Vagina (tissue), 2 donors: ENCODE measurements at places on chromosomes 7 and 10. TPM values are rescaled to one million over a fixed set of nuclear protein-coding genes. Genes with fewer than 3 reads are reported as not detected.

The ADAM22 gene
- 6.1 TPM for total RNA-seq

The HABP2 gene
- total RNA-seq: not detected

The LIMK1 gene
- 28.2 TPM for total RNA-seq

The AQP1 gene
- total RNA-seq: 243 TPM

The PRLHR gene
- 23.1 TPM for total RNA-seq

The PLA2G12B gene
- not detected for total RNA-seq

The OR13A1 gene
- not detected for total RNA-seq

The ADAP1 gene
- total RNA-seq: 4.2 TPM

The SPDYE5 gene
- total RNA-seq: not detected

The LRMDA gene
- total RNA-seq: 22.6 TPM

The LHPP gene
- 20.1 TPM for total RNA-seq

The PDGFA gene
- 31.2 TPM for total RNA-seq

The TIMM23 gene
- total RNA-seq: 47.6 TPM

The PLEKHS1 gene
- not detected for total RNA-seq

The SPDYE2B gene
- total RNA-seq: not detected

The PRF1 gene
- total RNA-seq: 20.9 TPM

The RSPH10B2 gene
- 5.2 TPM for total RNA-seq

The LRRD1 gene
- total RNA-seq: 0.49 TPM

The HECW1 gene
- total RNA-seq: 2.5 TPM

The GPER1 gene
- total RNA-seq: 8.3 TPM

GRCh38 chr7:151113344-151114150 is 27.3 kb downstream of the AGAP3 start:
- H3K4me1 ChIP-seq: peaks cover 57% of the 10 kb centered on the region
- H3K36me3 ChIP-seq: no peaks in the 10 kb centered on the region
- DNase-seq: no peak
- H3K4me3 ChIP-seq: peak overlapping the region; percentile 24
- H3K27ac ChIP-seq: no peak overlapping the region

- H3K27ac ChIP-seq: no peak overlapping the region
- no peaks in the 10 kb centered on the region for H3K4me1 ChIP-seq
- H3K4me3 ChIP-seq: no peak overlapping the region
- no peaks in the 10 kb centered on the region for H3K36me3 ChIP-seq
- no peak for DNase-seq
These were observed 100.1 kb upstream of the FGFR2 start for GRCh38 chr10:121698336-121698735.

- DNase-seq: no peak
- H3K4me3 ChIP-seq: no peak overlapping the region
- no peak overlapping the region for H3K27ac ChIP-seq
- no peaks in the 10 kb centered on the region for H3K4me1 ChIP-seq
- no peaks in the 10 kb centered on the region for H3K36me3 ChIP-seq
These were observed 228.9 kb upstream of the TCF7L2 start for GRCh38 chr10:112721080-112721698.

DNA sequence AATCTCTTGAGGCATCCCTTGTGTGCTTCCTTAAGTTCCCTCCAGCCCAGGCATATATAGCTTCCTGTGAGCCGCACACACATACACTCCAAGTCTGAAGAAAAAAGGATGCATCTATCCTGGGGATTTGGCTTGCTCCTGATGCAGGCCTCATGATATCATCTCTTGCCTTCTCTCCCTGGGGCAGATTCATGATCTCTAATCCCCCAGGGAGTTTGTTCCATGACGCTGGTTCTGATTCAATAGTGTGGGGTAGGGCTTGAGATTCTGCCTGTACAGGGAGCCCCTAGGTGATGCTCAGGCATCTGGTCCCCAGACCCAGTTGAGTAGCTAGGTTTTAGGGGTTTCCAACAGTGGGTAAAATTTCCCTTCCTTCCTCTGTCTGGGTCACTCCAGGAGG is 1.5 kb downstream of the PON1 start:
- no peaks in the 10 kb centered on the region for H3K36me3 ChIP-seq
- no peaks in the 10 kb centered on the region for H3K4me1 ChIP-seq
- H3K27me3 ChIP-seq: no peaks in the 10 kb centered on the region
- no peak for DNase-seq

DNA sequence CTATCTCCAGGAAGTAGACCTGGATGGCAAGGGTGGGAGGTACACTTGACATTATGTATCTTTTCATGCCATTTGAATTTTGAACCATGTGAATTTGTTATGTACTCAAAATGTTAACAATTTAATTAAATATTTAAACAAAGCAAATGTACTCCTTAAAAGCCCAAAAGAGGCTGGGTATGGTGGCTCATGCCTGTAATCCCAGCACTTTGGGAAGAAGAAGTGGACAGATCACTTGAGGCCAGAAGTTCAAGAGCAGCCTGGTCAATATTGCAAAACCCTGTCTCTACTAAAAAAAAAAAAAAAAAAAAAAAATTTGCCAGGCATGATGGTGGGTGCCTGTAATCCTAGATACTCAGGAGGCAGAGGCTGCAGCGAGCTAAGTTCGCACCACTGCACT is 136.9 kb upstream of the ASAH2 start:
- no peak overlapping the region for H3K4me3 ChIP-seq
- no peaks in the 10 kb centered on the region for H3K36me3 ChIP-seq
- peaks cover 33% of the 10 kb centered on the region for H3K4me1 ChIP-seq
- no peaks in the 10 kb centered on the region for H3K27me3 ChIP-seq
- no peak overlapping the region for H3K27ac ChIP-seq

- no peaks in the 10 kb centered on the region for H3K4me1 ChIP-seq
- no peak overlapping the region for H3K4me3 ChIP-seq
- no peak for DNase-seq
- H3K36me3 ChIP-seq: no peaks in the 10 kb centered on the region
- no peaks in the 10 kb centered on the region for H3K27me3 ChIP-seq
- no peak overlapping the region for H3K27ac ChIP-seq
These were observed 29.8 kb upstream of the SP8 start for GRCh38 chr7:20816372-20816959.

- no peaks in the 10 kb centered on the region for H3K36me3 ChIP-seq
- no peak overlapping the region for H3K27ac ChIP-seq
- H3K4me1 ChIP-seq: no peaks in the 10 kb centered on the region
- H3K4me3 ChIP-seq: no peak overlapping the region
- no peak for DNase-seq
These were observed 58.8 kb upstream of the ADCY1 start for GRCh38 chr7:45515346-45515745.

DNA sequence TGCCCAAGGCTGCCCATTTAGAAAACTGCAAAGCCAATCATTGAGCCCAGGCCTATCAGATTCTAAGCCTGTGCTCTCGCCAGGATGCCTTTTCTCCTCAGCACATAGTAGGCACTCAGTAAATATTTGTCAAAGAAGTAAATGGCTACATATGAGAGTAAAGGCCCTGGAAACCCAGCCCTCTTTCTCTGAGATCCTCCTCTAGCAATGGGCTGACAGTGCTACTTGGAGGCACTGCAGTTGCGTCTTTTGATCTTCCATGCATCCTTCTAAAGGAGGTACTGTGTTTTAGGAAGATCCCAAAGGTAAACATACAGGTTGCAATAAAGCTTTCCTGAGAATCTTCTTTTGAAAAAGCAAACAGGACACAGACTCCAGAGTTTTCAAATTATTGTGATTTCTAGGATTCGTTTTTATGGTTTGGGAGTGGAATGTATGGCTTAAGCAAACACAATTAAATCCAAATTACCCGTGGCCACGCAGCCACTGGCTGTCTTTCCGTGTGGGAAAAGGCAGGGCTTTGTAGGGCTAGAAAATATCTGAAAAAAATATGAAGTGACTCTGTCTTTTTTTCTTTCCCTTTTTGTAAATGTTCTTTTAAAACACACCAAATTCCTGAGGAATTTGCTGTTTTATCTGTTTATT is 151.3 kb upstream of the BMPER start:
- H3K27ac ChIP-seq: no peak overlapping the region
- no peak for DNase-seq
- H3K36me3 ChIP-seq: no peaks in the 10 kb centered on the region
- no peaks in the 10 kb centered on the region for H3K27me3 ChIP-seq
- H3K4me3 ChIP-seq: no peak overlapping the region
- peaks cover 6% of the 10 kb centered on the region for H3K4me1 ChIP-seq

- H3K36me3 ChIP-seq: no peaks in the 10 kb centered on the region
- no peak overlapping the region for H3K4me3 ChIP-seq
- peaks cover 12% of the 10 kb centered on the region for H3K4me1 ChIP-seq
- no peak overlapping the region for H3K27ac ChIP-seq
- no peaks in the 10 kb centered on the region for H3K27me3 ChIP-seq
- DNase-seq: no peak
These were observed 183.3 kb downstream of the JCAD start for GRCh38 chr10:29876008-29876555.

GRCh38 chr10:91711885-91712680 is 79.2 kb upstream of the PPP1R3C start:
- no peaks in the 10 kb centered on the region for H3K4me1 ChIP-seq
- no peak overlapping the region for H3K27ac ChIP-seq
- DNase-seq: no peak

DNA sequence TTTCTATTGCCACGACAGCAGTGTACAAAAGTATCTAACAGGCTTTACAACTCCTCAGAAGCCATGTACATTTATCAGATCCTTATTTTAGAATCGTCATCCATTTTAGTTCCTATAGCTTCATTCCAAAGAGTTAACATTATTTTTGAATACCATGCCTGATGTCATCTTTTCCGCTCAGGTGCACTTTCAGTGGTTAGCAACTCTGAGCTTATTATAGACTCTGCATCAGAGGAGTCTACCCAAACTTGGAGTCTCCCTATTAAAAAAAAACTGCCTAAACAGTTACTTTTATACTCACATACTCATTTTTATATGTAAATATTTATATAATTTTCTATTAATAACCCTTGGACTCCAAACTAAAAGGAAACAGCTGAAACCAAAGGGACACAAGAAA is 31.6 kb upstream of the PRSS37 start:
- H3K27me3 ChIP-seq: no peaks in the 10 kb centered on the region
- H3K27ac ChIP-seq: no peak overlapping the region
- H3K4me3 ChIP-seq: no peak overlapping the region
- H3K36me3 ChIP-seq: no peaks in the 10 kb centered on the region
- no peaks in the 10 kb centered on the region for H3K4me1 ChIP-seq

- peaks cover 50% of the 10 kb centered on the region for H3K4me1 ChIP-seq
- peak; percentile 86 for DNase-seq
- no peaks in the 10 kb centered on the region for H3K27me3 ChIP-seq
These were observed 22.4 kb downstream of the PDLIM1 start for GRCh38 chr10:95268438-95268837.

GRCh38 chr10:62694537-62695126 is 109.9 kb upstream of the ADO start:
- H3K27ac ChIP-seq: no peak overlapping the region
- no peaks in the 10 kb centered on the region for H3K27me3 ChIP-seq
- no peak overlapping the region for H3K4me3 ChIP-seq
- DNase-seq: no peak

GRCh38 chr10:72108830-72109635 is 20.7 kb upstream of the SPOCK2 start:
- H3K27ac ChIP-seq: no peak overlapping the region
- no peak for DNase-seq
- peaks cover 12% of the 10 kb centered on the region for H3K4me1 ChIP-seq
- H3K4me3 ChIP-seq: no peak overlapping the region

DNA sequence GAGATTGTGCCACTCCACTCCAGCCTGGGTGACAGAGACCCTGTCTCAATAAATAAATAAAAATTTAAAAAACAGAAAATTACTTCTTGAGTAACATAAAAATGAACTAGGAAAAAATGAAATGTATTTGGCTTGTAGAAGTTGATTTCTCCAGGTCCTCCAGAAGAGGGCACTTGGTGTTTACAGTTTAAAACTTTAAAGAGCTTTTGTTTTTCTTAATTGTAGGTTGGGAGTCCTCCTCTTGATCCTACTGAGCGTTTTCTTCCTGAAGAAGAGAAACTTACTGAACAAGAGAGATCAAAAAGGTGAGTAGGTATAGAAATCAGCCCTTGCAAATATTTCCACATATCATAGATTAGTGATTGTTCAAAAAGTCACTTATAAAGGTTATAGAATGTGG is 16.2 kb downstream of the KIFBP start:
- no peaks in the 10 kb centered on the region for H3K4me1 ChIP-seq
- DNase-seq: no peak
- H3K36me3 ChIP-seq: peaks cover 34% of the 10 kb centered on the region
- no peaks in the 10 kb centered on the region for H3K27me3 ChIP-seq
- no peak overlapping the region for H3K27ac ChIP-seq

- no peaks in the 10 kb centered on the region for H3K4me1 ChIP-seq
- H3K27me3 ChIP-seq: no peaks in the 10 kb centered on the region
- no peak overlapping the region for H3K27ac ChIP-seq
- no peak overlapping the region for H3K4me3 ChIP-seq
These were observed 386.8 kb upstream of the POT1 start for GRCh38 chr7:125316466-125316865.

- H3K4me3 ChIP-seq: peak within 1 kb of the TSS; percentile 36
- H3K4me1 ChIP-seq: no peaks in the 10 kb centered on the region
- H3K27me3 ChIP-seq: no peaks in the 10 kb centered on the region
- no peak within 1 kb of the TSS for H3K27ac ChIP-seq
These were observed at the start of gene SEMA3A for GRCh38 chr7:84194484-84195271. SEMA3A (minus strand) TSS chr7:84194789; CDS start chr7:84194586, 203 bp downstream.

- no peak overlapping the region for H3K27ac ChIP-seq
- H3K27me3 ChIP-seq: no peaks in the 10 kb centered on the region
- H3K4me1 ChIP-seq: peaks cover 18% of the 10 kb centered on the region
- H3K36me3 ChIP-seq: no peaks in the 10 kb centered on the region
- no peak overlapping the region for H3K4me3 ChIP-seq
These were observed 134.0 kb upstream of the TCF7L2 start for GRCh38 chr10:112816033-112816430.

GRCh38 chr10:31456468-31456867 is 137.5 kb downstream of the ZEB1 start:
- no peak for DNase-seq
- H3K27ac ChIP-seq: no peak overlapping the region
- no peak overlapping the region for H3K4me3 ChIP-seq
- no peaks in the 10 kb centered on the region for H3K27me3 ChIP-seq
- H3K36me3 ChIP-seq: no peaks in the 10 kb centered on the region

- no peaks in the 10 kb centered on the region for H3K4me1 ChIP-seq
- H3K27ac ChIP-seq: no peak overlapping the region
- no peaks in the 10 kb centered on the region for H3K27me3 ChIP-seq
- H3K4me3 ChIP-seq: no peak overlapping the region
These were observed 595.9 kb downstream of the DNAJB6 start for GRCh38 chr7:157932498-157933218.

DNA sequence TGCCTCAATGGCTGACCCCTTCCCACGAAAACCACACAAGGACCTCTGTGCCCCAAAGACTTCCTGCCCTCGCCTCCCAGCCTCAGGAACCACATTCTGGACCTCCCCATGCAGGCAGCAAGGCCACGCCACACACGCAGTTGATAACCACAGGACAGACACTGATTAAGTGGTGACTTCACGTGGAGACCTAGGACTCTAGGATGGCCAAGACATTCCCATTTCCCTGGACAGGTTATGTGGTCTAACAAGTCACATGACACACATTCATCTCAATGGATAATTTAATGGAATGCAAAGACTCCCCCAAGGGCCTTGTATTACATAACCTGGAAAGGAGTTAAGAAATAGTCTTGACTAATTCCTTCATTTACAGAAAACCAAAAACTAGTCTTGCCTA is 110.2 kb downstream of the LARP4B start:
- no peaks in the 10 kb centered on the region for H3K4me1 ChIP-seq
- peaks cover 77% of the 10 kb centered on the region for H3K36me3 ChIP-seq
- no peak overlapping the region for H3K27ac ChIP-seq
- no peaks in the 10 kb centered on the region for H3K27me3 ChIP-seq
- H3K4me3 ChIP-seq: no peak overlapping the region
- DNase-seq: no peak

GRCh38 chr10:92091965-92092364 is 168.4 kb downstream of the BTAF1 start:
- no peaks in the 10 kb centered on the region for H3K27me3 ChIP-seq
- DNase-seq: no peak
- H3K4me3 ChIP-seq: no peak overlapping the region
- no peak overlapping the region for H3K27ac ChIP-seq
- H3K4me1 ChIP-seq: no peaks in the 10 kb centered on the region
